ENCODE measurements at places on chromosomes 6 and 20. TPM values are rescaled to one million over a fixed set of nuclear protein-coding genes. Genes with fewer than 3 reads are reported as not detected.

HTR1E gene
- polyA plus RNA-seq: 0.07 TPM

DNA sequence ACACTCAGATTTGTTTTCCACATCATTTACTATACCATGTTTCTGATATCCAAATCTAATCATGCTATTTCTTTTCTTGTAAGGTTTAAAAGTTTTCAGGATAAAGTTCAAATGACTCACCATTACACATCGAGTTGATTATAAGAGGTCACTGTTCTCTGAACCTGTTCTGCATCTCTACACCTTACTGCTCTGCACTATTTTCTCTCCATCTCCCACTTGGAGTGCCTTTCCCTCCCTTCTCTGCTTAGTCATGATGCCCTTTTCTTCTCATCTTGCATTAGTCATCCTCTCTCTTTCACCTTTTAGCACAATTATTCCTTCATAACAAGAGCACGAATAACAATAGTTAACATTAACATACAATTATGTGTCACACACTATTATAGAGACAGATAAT lies 37.5 kb upstream of the FUT9 start:
- DNase-seq: no peak

NOP56 gene
- polyA plus RNA-seq: 208 TPM

- no peak for DNase-seq
Measured at GRCh38 chr6:169163411-169163901, 90.2 kb downstream of the THBS2 start.

BPIFB1 gene
- not detected for polyA plus RNA-seq

DNA sequence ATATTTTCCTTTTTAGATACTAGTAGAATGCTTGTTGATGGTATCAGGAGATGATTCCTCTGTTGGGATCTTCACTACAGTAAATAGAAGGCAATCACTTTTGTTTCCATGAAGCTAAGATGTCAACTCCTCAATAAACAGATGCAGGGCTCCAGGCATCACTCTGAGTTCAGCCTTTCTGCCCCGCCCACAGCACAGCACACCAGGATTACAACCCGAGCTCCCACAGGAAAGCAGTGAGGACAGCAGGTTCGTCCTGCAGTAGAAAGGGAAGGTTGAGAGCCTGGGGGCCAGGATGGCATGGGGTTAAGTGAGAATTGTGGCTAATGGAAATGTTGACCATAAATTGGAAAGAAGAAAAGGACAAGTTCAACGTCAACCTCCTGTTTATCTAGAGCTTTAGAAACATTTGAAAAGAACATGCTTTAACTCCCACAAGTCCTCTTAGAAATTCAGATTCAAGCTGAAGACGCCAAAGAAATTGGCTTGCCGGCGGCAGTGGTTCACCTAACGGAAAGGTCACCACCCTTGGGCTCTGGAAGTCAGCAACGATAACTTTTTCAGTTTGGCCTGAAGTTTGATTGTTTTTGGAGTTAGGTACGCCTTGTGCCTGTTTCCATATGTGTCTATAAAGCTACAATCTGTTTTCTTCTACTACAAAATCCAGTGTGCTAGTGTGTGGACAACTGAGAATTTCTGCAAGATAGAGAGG lies 144.4 kb upstream of the PDE10A start:
- no peak for DNase-seq

RBCK1 gene
- 86.9 TPM for polyA plus RNA-seq

DNA sequence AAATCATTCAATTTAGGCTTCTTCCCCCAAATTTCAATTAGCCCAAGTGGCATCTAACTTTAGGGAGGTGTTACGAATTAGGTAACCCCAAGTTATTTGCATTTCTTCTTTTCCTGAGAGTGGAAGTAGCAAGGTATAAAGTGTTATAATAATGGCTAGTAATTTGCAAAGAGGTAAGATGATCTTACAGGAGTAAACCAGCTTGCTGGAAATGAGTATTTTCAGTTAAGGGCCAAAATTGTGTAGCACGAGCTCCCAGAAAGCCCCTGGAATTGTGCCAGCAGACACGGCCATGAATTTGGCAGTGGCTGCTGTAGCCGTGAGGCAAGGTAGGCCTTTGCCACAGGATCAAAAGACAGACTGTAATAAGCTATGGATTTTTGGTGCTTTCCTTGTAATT lies 38.0 kb downstream of the CITED2 start:
- DNase-seq: no peak

DNA sequence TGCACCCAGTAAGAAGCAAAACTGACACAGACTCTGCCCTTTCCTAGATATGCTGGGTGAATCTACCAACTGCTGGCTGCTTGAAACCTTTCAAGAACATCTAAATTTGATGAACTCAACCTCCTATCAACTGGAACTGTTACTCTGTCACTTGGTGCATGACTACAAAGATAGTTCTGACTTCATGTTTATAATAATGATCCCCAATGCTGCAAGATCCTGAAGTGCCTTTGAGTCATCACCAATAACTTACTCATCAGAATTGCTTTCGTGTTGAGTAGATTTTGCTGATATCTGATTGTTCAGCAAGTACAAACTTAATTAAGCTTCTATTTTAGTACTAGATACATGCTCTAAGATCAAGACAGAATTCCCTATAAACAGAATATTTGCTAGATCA lies 100.2 kb upstream of the ARMC2 start:
- peak; percentile 33 for DNase-seq

FAXC gene
- 4.9 TPM for polyA plus RNA-seq

ASIP gene
- polyA plus RNA-seq: 0.27 TPM

- DNase-seq: no peak
Measured at GRCh38 chr6:69693762-69694161, 103.0 kb downstream of the LMBRD1 start.

GRCh38 chr6:45574885-45575284 lies 197.2 kb upstream of the SUPT3H start:
- no peak for DNase-seq

- no peak for DNase-seq
Measured at GRCh38 chr6:134740027-134740373, 209.9 kb downstream of the ALDH8A1 start.

PDE10A gene
- polyA plus RNA-seq: 2.7 TPM

GRCh38 chr6:33613795-33614168 lies 7.3 kb upstream of the ITPR3 start:
- DNase-seq: peak; percentile 50

GRCh38 chr6:42448391-42448790 lies 3.3 kb downstream of the TRERF1 start:
- DNase-seq: no peak

FILIP1 gene
- 7.5 TPM for polyA plus RNA-seq

DNA sequence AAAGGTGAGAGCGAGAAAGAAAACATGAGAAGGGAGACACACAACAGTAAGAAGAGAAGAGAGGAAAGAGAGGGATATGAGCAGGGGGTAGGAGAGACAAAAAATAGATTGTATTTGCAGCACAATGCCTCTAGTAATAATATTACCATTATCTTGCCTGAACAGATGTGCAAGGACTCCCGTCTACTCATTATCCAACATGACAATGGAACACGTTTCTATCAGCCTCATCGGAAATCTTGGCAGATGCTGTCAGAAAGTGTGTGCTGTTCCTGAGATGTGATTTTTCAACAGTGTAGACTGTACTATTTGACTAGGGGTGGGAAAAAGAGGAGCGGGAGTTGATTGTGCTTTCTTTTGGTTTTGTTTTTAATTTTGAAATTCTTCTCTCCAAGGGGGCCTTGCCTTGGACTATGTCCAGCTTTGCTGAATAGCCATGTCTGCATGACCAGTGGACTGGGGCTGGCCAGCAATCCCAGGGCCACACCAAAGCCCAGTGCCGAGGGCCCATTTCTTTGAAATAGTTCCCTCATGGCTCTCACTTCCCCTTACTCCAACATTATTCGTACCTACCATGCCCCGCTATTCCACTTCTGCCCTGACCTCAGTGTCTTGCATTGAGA lies 11.3 kb upstream of the TRAM2 start:
- DNase-seq: no peak

POPDC3 gene
- polyA plus RNA-seq: 1.0 TPM

- no peak for DNase-seq
Measured at GRCh38 chr6:159615918-159616317, 77.1 kb downstream of the SOD2 start.

GRCh38 chr6:74096329-74096728 lies 400.3 kb downstream of the CD109 start:
- DNase-seq: no peak

DNA sequence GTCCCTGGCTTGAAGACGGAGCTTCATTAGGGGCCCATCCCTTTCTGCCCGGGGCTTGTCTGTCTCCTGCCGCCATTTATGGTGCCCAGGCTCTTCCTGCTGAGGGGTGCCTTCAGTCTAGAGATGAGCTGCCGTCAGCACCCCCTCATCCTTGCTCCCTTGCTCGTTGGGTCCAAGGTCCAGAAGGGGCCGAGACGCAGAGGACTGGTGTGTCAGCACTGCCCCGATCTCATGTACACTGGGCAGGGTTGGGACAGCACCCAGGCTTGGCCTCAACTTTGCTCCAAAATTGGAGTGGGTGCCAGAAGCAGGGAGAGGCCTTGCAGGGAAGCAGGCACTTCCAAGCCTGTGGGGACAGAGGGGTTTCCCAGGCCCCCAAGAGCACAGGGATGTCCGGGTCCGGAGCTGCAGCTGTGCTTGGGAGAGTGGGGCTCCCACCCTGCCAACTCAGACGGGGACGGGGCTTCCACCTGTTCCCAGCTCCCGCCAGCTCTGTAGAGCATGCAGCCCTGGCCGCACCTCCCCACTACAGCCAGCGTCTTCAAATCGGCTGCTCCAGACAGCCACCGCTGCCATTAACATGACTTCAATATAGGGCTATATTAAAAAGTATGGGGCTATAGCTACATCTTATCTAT lies 488.8 kb downstream of the TENT5A start:
- DNase-seq: no peak

DNA sequence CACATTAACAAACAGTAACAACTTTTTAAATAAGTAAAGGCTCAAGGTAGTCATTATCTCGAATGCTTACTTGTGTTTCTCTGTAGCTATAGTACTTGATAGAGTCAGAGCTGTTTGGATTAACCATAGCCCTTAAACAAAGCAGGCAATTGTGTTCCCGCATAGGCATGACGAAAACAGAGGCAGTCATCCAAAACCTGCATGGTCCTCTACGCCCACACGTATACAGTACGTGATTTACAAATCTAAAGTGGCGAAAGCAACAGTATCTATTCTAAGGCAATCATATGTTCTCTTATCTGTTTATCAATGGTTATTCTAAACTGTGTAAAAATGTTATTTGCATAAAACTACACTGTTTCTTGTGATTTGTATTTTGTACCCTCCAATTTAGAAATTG lies 31.8 kb downstream of the HFE start:
- no peak for DNase-seq

- no peak for DNase-seq
Measured at GRCh38 chr6:167118006-167118405, 4.9 kb upstream of the CCR6 start.

DNA sequence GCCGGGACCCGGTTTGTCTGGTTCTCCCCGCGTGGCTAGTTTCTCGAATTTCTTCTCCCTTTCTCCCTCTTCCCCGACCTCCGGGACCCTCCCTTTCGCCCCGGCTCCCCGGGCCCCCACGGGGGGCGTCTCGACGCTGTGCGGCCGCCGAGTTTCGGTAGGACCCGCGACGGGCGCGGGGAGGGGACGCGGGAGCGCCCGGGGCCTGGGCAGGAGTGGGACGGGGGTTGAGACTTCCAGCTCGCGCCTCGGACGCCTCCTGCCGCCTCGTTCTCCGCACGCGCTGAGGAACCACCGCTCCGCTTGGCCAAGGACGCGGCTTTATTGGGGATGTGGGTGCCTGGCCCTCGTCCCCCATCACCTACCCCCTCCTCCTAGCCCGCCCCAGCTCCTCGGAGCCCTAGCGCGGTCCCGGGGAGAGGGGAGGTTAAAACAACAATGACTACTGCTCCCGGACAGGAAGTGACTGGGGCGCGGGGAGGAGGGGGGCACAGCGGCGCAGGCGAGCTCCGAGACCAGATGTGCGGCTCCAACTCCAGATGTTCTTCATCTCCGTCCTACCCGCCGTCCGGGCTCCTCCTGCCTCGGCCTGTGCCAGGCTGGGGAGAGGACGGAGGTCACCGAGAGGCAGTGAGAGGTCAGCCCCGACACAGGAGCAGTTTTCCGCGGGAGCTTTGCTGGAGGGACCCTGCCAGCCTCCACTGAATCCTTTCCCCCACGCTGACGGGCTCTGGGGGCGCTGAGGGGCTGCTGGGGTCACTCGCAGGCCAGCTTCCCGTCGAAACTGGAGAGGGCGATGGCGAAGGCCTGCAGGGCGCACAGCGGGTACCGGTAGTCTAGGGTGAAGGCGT lies 917 bp upstream of the TEAD3 start:
- peak; percentile 56 for DNase-seq

DNA sequence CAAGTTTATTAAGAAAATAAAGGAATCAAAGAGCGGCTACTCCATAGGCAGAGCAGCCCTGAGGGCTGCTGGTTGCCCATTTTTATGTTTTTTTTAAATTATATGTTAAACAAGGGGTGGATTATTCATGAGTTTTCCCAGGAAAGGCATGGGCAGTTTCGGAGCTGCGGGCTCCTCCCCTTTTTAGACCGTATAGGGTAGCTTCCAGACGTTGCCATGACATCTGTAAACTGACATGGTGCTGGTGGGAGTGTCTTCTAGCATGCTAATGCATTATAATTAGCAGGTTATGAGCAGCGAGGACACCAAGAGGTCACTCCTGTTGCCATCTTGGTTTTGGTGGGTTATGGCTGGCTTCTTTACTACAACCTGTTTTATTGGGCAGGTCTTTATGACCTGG lies 301.8 kb downstream of the TFAP2C start:
- DNase-seq: no peak

OR2B2 gene
- polyA plus RNA-seq: not detected

DNA sequence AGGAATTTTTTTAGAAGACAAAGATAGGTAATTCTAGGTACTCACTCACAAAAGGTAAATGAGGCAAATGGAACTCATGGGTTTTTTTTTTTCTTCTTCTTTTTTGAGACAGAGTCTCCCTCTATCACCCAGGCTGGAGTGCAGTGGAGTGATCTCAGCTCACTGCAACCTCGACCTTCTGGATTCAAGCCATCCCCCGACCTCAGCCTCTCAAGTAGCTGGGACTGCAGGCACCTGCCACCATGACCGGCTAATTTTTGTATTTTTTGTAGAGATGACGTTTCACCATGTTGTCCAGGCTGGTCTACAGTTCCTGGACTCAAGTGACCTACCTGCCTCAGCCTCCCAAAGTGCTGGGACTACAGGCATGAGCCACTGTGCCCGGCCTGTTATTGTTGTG lies 126.1 kb downstream of the LRRC1 start:
- no peak for DNase-seq

DNA sequence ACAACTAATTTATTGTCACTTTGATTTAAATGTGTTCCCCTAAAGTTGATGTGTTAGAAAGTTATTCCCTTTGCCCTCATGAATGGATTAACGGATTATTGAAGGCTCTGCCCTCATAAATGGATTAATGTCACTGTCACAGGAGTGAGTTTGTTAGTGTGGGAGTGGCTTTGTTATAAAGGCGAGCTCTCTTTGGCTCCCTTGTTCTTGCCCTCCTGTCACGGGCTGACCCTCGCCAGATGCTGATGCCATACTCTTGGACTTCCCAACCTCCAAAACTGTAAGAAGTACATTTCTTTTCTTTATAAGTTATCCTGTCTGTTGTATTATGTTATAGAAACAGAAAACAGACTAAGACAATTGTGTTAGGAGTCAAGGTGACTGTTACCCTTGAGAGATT lies 22.7 kb upstream of the POPDC3 start:
- DNase-seq: no peak

LCA5 gene
- polyA plus RNA-seq: 4.0 TPM

BFSP1 gene
- 1.1 TPM for polyA plus RNA-seq
